ENCODE measurements at places on chromosomes 16 and 17.

GRCh38 chr17:61251939-61252865 lies 147.4 kb upstream of the TBX2 start:
- DNase-seq, result peak; percentile 19

DNA sequence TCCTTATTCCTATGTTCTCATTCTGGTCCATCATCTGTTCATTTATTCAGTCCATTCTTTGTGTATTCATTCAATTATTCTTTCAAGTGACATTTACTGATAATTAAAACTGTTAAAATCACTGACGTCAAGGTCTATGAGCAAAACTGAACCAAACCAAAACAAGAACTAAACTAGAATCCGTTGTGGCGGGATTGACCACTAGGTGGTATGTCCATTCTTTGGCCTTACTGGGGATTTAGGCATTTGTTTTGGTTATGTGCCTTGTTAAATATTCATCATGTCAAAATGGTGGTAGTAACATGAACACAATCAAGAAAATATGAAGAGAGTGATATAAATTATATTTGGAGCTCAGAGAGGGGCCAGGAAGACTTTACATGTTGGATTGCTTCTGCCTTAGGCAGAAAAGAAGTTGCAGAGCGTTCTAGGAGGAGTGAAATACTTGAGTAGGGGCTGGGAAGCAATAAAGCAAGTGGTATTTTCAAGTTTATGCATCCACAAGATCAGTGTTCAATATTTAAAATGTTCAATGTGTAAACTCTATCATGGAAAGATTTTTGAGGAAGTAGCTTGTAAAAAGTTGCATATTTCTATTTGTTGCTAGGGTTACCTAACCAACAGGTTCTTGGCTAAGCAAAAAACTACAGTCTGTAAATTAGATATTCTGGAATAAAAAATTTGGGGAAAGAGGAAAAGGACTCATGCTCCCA lies 129.0 kb downstream of the CDH13 start:
- no peak for DNase-seq

DNA sequence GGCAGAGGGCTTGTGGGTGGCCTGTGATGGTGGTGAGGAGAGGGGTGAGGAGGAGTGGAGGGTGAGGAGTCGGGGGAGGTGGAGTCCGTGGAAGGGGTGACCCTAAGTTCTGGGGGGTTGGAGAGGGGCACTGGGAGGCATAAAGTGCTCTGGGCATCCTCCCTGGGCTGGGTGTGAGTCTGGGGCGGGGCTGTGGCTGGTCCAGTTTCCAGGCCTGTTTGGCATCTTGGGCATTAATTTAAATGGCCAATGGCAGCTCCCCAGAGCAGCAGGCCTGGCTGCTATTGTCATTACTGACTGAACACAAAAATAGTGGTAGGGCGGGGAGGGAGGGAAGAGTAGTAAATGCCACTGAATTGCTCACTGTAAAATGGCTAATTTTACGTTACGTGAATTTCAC lies 7.7 kb upstream of the ARHGAP23 start:
- no peak for DNase-seq

DNA sequence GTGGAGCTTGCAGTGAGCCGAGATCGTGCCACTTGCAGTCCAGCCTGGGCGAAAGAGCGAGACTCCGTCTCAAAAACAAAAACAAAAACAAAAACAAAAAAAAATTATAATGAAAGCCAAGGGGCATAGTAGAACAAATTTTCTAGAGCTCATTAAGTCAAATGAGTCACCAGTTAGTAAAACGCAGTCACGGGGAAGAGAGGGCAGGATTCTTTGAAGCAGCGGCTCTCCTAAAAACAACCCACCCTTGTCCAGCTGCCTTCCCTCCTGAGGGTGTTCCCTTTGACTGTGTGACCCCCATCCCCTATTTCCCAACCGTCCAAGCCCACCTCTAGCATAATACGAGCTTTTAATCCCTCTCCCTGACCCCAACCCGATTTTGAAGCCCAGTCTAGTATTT lies 44.1 kb upstream of the STH start:
- no peak for DNase-seq

- no peak for DNase-seq
These were observed 116.3 kb upstream of the IRX3 start for GRCh38 chr16:54402873-54403272.

- DNase-seq, result no peak
These were observed 7.0 kb downstream of the ARMC7 start for GRCh38 chr17:75116737-75117136.

DNA sequence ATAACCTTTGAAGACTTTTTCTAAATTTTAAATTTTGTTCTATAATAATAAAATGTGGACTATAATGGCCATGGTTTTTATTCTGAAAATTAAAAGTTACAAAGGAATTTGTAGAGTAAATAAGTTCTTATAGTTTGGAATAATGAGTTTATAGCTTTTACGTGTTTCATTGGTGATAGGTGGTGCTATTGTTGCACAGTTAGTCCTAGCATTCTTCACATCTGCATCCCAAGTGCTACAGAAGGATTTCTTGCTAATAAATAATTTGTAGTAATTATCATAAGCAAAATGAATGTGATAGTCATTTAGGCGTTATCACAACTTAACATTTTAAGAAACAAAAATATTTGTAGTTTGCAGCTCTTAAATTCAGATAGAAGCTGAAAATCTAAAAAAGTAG lies 67.9 kb downstream of the BCAS3 start:
- DNase-seq, result no peak

GRCh38 chr16:85605051-85605911 lies 7.8 kb upstream of the GSE1 start:
- DNase-seq, result no peak

DNA sequence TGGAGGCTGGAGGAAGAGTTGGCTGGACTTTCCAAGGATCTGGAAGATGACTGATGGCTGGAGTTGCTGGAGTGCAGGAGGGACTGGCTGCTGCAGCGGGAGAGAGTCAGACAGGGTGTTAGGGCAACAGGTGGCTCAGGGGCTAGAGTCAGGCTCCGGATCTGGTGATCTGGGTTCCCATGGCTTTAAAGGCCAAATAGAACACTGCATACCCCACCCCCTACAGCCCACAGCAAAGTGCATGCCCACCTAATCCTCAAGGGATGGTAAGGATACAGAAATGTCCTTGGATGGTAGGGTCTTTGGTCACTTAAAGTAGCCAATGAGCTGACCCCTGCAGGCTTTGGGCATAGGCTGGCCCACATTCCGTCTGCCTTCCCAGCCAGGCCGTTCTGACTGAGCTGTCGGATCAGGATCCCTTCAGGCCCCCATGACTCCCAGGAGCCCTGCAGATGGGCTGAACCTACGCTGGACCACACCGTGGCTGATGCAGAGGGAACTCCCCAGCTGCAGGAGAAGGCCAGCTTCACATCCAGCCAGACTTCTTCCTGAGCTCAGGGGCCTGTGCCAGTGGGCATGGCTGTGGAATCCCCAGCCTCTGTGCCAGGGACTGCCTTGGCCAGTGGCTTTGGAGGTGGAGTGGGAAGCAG lies 13.9 kb downstream of the TNS4 start:
- DNase-seq, result no peak

DNA sequence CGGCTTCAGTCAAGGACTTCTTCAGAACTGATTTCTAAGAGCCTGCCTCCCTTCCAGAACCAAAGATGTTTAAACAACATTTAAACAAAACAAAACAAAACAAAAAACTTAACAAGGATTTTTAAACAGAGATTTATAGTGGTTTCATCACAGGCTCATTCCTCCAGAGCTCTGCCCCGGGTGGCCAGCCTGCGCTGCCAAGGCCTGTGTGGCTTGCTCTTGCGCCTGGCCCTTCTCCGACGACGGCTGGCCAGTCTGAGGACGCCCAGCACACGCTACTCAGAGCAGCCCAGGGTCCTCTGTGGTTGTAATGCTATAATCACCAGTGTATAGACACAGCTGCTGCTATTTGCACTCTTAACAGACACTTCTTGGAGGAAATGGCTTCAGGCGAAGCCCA lies 307.2 kb upstream of the MYOCD start:
- no peak for DNase-seq

GRCh38 chr17:79941088-79942010 lies 94.3 kb downstream of the TBC1D16 start:
- DNase-seq, result no peak

DNA sequence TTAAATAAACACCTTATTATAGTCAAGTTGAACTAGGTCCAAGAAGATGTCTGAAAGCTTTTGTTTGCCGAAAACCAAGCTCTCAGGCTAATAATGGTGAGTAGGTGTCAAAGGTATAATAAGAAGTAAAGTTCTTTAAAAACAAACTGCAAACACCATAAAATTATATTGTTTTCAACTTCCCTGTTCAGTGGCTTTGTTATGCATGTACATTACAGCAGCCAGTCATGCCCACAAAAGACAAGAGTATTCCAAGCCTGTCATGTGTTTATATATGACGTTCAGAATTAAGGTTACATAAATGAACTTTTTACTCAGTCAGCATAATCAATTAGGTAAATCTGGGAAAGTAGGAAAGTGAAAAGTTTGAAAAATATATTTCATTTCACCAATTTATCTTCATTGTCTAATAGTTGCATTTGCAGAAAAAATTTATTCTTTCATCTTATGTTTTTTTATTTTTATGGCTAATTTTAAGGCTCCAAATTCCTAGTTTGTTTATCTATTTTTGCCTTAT lies 928.7 kb upstream of the SOX9 start:
- no peak for DNase-seq

DNA sequence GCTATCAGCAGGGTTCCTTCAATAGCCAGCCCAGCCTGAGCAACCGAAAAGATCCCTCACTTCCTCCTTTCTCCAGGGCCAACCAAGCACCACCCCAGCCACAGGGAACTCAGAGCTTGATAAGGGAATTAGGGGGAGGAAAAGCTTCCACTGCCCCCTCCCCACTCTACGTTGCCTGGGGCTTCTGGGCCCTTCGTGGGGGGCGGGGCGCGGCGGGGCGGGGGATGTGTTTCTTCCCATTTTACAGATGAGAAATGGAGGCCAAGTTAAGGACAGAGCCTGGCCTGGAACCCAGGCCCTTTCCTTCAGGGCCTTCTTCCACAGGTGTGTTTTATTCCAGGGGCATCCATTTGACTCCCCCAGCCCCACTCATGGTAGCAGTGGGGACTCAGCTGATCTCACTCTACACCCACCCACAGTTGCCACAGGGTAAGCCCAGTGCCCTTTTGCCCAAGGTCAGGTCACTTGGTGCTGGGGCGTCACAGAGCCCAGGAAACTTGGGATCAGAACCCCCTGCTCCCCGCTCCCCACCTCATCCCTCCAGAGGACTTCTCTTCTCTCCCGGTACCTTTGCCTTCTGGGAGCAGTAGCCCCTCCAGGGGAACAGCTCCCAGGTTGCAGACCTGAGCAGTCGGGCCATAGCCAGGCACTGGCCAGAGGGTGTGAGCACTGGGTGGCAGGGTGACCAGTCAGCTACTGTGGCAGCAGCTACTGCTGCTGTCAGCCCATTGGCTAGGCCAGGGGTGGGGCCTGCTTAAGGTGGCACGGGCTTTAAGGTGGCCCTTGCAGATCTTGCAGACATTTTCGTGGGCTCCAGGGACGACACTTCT lies at the start of gene LDHD:
TSS of gene LDHD (minus strand) at position 700 of the 830 bp plus-strand sequence. CDS start at position 640, 60 bp downstream.
- no peak for DNase-seq

GRCh38 chr16:85319984-85320440 lies 207.7 kb upstream of the CIBAR2 start:
- DNase-seq, result no peak

GRCh38 chr17:58247511-58248363 lies 9.4 kb downstream of the LPO start:
- DNase-seq, result no peak

DNA sequence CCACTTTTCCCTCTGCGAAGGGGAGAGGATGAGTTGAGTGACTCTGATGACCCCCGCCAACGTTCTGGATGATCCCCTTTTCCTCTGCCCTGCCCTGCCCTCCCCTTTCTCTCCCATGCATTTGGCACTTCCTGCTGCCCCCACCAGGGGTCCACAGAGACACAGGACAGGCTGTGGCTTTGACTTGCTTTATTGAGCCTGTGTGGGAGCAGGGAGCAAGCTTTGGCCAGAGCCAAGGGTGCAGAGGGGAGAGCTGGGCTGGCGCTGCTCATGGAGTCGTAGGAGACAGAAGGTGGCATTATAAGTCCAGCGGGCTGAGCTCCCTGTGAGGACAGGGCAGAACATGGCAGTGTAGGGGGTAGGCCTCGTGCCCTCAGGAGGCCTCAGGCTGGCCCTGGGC lies 1.6 kb downstream of the PPY start:
- DNase-seq, result peak; percentile 43

GRCh38 chr17:63433746-63434591 lies 12.1 kb downstream of the CYB561 start:
- no peak for DNase-seq

GRCh38 chr17:72370819-72371218 lies 250.0 kb downstream of the SOX9 start:
- no peak for DNase-seq

GRCh38 chr17:71855010-71855409 lies 265.8 kb upstream of the SOX9 start:
- no peak for DNase-seq

DNA sequence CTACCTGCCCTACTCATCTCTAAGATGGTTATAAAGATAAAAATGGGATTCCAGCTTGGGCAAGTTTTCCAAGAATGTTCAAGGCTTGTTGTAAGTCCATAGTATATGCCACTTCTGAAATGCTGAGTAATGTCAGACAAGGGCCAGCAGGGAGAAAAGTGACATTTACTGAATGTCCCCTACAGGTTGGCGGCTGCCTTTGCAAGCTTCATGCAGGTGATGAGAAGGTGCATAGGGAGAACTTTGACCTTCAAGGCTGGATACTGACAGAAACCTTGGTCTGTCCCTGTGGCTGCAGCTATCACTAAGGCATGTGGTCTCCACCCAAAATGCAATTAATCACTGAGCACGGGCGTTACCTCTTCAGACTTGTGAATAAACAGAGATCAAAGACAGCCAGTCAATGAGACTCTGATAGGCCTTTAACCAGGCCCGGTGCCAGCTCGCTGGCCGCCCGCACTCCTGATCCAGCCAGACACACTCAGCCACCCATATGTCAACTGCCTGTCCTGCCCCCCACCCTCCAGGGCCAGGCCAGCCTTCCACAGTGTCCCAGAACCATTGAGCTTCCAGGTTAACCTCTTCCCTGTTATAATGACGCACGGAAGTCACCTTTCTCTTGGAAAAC lies 26.8 kb upstream of the AXIN2 start:
- DNase-seq, result no peak

- no peak for DNase-seq
These were observed 160.6 kb downstream of the IRX3 start for GRCh38 chr16:54125751-54126655.

- no peak for DNase-seq
These were observed 7.3 kb upstream of the CPHXL start for GRCh38 chr16:75733305-75734211.

DNA sequence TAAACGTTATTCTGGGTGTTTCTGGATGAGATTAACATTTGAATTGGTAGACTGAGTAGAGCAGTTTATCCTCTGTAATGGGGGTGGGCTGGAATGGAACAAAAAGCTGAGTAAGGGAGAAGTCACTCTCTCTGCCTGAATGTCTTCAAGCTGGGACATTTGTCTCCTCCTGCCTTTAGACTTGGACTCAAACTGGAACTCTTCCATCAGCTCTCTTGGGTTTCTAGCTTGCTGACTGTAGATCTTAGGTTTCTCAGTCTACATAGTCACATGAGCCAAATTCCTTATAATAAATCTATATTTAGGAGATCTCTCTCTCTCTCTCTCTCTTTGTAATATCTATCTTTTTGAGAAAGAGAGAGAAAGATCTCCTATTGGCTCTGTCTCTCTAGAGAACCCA lies 553.3 kb upstream of the CDH11 start:
- DNase-seq, result no peak
